Cardiac septum (tissue), 1 donor: ENCODE measurements at places on chromosomes 5 and 9.

DNA sequence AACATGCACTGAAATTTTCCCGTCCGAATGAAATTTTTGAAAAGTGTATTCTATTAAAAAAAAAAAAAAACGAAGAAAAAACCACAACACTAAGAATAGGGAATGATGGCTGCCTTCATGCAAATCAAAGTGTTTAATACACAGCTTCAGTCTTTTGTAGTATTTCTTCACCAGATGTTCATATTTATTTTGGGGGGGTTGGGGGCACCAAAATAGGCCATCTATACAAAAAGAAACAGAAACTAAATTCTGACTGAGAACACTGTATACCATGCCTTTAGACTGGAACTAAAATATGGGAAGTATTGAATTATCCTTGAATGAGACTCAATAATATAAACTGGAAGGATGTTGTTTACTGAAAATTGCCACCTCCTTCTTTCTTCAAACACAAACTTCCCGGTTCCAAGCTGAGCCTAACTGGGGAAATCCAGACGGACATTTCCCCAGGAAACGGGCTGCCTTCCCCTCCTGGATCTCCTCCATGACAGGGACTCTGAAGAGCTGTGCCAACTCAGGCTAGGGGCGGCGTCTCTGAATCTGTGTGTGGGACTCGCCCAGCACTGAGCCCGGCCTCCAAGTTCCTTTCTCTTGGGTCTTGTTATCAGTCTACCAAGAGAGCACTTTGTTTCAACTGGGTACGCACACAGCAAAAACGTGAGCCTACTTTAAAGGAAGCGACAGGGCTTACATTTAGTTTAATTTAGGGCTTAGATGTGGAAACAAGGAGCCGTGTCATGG is 511.3 kb upstream of the ADAMTS16 start:
- no peak for DNase-seq

DNA sequence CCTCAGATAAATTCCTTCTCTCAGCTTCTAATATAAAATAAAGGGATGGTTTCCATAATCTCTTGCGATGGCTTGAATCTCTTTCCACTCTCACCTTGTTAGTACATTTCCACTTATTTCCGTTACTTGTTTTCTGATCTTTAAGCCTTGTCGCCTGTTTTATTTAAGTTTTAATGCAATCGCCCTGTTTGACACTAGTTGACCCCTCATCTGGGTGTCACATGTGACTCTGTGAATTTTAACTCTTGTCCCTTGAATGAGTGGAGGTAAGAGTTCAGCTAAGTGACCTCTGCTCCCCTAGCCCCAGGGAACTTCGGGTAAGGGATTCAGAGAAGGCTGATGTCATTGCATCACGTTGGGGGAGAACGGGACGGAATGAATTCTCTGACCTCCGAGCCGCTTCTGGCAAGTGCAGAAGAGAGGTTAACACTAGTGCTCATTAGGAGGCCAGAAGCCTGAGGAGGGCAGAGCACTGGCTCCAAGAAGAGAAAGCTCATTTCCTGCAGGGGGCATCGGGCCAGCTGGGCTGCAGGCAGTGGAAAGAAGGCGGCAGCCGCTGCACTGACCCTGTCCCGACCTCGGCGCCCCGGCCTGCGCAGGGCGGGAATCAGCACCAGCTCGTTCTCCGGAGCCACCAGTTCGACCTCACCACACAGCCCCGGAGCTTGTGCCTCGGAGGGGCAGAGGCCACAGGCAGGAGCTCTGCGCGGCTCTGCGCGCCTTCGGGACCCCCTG is 569 bp downstream of the HINT2 start:
- peak; percentile 51 for DNase-seq

DNA sequence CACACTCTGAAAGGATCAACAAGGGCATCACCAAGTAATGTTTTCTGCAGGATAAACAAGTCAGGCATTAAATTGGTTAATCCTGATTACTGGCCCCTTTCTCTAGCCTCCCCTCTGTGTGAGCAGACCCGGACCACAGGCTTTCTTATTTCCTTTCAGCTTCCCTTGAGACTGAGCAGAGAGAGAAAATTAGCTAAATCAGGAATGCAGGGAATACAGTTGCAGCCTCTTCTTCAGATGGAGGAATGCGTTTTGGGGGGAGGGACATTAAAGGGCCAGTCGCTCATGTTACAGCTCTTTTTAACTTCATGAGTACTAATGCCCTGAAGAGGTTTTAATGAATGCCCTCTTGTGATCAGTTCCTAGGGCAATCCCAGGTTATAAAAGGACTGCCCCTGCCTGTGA is 19.8 kb downstream of the PCDHAC2 start:
- no peak for DNase-seq

DNA sequence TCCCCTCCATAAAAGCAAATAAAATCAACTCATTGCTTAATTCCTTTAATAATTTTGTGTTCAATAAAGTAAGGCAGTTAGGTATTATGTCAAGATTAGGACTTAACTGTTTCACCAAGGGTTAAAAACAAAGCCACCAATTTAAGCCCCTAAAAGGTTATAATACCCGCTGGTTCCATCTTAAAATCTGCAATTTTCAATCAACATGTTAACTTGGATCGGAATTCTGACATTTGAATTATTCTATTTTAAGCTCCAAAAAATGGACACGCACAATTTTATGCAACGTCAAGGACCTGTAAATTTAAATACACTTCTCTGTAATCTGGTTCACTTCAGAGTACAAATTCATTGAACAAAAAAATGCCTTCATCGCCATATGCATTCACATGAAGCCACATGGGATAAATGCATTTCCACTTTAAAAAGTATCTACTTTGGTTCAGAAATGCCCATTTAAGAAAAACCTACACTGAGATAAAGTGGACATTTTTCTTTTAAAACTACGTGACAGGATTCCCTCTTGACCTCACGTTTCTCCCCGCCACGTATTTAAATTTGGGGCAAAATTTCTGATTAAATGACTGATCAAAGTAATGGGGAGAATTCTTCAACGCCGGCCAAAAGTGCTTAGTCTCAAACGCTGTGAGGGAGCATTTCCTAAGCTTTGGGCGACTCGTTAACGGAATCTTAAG is 721 bp downstream of the GIN1 start:
- no peak for DNase-seq

DNA sequence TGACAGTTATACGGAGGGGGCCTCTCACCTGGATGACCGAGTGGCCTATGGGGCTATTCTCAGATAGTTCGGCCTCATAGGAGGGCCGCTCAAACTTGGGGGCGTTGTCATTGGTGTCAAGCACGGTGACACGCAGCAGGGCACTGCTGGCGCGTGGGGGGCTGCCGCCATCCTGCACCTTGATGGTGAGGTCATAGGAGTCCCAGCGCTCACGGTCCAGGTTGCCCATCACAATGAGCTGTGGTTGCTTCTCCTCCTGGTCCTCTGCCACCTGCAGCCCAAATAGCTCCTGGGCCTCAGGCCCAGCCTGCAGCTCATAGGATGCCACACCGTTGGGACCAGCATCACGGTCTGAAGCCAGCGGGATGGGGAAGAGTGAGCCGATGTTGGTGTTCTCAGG is 9.7 kb downstream of the PCDH1 start:
- no peak for DNase-seq

- no peak for DNase-seq
These were observed 1.6 kb downstream of the ANKDD1B start for GRCh38 chr5:75612901-75613300.

DNA sequence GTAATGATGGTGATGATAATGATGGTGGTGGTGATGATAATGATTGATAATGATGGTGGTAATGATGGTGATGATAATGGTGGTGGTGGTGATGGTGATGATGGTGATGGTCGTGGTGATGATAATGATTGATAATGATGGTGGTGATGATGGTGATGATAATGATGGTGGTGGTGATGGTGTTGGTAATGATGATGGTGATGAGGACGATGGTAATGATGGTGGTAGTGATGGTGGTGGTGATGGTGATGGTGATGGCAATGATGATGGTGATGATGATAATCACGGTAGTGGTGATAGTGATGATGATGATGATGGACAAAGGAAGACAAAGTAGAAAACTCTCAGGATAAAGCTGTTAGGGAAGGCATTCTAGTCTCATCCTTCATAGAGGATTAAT is 310.5 kb downstream of the MSX2 start:
- no peak for DNase-seq

DNA sequence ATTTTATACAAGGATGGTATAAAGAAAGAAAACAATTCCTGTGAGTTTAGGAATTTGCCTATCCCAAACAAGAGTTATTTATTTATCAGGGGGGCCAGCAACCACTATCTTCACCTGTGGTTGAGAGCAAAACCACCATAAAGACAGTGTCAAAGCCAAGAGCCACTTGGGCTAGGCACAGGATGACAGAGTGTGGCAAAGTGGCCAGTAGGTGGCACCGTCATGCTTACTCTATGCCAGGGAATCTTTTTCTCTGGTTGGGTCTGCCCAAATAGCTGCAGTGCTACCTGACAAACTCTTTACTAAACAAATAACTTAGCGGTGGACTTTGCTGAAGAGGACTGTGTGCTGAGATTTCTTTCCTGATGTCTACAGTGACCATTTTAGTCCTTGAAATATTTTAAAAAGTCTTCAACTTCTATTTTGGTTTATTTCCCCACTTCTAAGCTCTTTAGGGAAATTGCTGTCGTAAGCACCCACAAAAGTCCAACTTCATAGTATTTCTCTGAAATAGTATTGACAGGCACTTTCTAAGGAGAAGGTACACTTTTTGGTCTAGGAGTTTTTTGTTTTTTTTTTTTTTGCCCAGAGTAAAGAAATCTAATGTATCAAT is 285.0 kb downstream of the RFX3 start:
- DNase-seq, result no peak
